ENCODE measurements at places on chromosomes 1 and 21.

GRCh38 chr1:219498666-219499065 lies 114.2 kb downstream of the ZC3H11B start:
- DNase-seq, result peak; percentile 87

DNA sequence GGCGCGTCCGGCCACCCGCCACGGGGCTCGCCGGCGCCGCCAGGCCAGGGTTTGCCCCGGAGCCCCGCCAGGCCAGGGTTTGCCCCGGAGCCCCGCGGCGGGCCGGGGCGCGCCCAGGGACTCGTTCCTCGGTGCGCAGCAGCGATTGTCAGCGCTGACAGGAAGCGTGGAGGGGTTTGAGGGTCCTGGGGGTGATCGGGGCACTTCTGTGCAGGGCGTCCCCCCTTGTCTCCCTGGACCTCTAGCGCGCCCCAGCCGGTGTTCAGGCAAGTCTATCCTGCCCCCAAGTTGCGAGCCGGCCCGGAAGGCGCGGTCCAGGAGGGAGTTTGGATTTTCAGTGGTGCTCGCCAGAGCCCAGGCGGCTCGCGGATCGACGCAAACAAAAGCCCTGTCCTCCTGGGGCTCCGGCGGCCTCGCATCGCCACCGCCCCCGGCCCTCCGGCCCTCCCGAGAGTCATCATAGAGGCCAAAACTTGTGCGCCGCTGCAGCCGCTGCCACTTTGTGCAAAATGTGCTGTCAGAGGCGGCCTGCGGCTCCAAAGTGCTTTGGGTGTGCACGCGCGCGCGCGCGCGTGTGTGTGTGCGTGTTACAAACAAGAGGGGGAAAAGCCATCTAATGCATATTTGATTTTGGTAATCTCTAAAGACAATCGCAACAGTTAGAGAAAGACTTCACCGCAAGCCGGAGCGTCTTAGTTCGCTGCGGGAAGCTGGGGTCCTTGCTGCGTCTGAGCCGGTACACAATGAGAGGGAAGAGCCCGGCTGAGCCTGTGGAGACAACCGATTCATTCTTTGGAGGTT lies 1.0 kb downstream of the ROR1 start:
- peak; percentile 65 for DNase-seq

DNA sequence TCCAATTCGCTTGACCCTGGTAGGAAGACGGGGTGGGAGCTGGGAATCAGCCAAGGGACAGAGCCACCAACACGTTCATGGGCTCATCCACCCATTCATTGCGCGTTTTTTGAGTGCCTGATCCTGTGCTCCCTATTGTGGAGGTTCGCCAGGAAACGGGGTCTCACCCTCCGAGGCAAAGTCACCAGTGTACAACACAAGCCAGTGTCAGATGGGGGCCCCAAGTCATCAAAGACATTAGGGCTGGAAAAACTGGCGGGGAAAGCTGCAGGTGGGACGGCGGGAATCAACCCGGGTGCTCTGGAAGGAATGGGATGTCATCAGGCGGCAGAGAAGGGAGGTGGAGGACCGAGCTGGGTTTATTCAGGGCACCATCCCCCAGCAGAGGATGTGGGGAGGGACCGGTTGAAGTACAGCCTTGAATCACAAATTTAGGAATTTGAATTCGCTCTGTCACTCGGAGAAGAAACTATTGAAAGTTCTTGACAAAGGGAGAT lies 667 bp upstream of the NID1 start:
- peak; percentile 27 for DNase-seq

DNA sequence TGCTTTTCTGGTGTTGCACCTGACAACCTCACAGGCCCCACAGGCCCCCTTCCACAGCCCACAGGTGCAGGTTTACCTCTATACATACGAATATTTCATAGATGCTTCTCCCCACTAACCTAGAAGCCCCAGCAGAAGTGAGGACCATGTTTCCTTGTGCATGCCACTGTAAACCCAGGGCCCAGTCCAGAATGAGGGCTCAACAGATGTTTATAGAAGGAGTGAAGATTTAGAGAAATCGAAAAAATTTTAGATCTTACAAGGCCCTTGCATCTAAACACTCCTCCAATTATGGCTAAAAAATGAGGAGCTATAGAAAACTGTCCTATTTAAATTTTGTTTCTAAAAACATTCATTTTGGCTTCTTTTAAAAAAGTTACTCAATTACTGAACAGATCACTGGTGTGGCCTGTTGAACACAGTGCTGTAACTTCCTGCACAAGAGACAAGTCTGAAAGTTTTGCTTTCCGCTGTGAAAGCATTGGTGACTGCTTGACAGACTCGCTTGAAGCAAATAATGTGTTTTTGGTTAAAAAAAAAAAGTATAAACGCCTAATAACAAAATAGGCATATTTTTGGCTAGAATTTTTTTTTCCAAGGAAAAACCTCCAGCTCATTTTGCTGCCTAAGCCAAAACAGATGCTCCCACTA lies 1.2 kb downstream of the ABCB10 start:
- no peak for DNase-seq

- no peak for DNase-seq
Observed at GRCh38 chr1:58695206-58695605, 4.7 kb downstream of the MYSM1 start.

GRCh38 chr1:157542676-157543075 lies 9.6 kb downstream of the FCRL5 start:
- DNase-seq, result no peak

DNA sequence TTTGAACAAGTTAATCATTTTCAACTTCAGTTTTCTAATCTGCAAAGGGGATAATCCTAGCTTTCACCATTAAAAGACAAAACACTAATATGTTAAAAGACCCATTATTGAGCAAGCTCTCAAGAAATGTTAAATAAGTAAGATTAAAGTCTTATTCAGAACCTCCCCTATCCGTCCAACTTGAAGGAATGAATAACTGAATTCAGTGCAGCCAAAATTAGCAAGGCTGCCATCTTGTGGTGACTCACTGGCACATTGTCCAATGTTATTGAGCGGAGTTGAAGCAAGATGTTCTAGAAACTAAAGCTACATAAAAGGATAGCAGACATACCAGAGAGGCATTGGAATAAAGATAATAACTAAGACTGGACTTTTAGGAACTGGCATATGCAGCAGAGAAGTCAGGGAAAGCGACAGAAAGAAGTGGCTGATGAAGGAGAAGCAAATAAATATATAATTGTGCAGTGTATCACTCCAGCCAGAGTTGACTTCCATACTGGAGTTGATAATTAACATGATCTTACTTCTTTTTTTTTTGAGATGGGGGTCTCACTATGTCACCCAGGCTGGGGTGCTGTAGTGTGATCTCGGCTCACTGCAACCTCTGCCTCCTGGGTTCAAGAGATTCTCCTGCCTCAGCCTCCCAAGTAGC lies 8.2 kb upstream of the CAP1 start:
- DNase-seq, result peak; percentile 61

DNA sequence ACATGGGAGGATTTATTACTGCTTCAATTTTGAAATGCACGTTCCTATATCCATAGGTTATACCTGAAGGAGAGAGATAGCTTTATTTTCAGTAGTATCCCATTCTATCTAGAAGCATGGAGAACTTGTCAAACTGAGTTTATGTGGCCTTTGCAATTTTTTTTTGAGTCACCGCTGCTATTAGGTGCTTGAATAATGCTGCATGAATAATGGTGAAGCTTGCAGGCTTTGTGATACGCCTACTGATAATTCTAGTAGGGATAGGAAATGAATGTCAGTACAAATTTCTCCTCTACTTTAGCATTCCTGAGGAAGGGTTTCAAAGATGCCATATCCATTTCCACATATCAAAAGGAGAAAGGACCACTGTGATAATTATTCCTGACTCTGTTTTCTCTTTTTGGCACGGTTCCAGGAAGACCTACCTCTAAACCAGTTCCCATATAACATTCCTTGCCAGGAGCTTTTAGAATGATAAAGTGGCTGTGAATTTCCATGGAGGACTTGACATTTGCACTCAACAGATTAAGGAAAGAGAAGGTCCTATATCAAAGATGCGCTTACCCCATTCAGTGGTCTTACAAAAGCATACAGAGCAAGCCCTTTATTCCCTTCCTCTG lies 83.5 kb downstream of the SPATA46 start:
- no peak for DNase-seq

DNA sequence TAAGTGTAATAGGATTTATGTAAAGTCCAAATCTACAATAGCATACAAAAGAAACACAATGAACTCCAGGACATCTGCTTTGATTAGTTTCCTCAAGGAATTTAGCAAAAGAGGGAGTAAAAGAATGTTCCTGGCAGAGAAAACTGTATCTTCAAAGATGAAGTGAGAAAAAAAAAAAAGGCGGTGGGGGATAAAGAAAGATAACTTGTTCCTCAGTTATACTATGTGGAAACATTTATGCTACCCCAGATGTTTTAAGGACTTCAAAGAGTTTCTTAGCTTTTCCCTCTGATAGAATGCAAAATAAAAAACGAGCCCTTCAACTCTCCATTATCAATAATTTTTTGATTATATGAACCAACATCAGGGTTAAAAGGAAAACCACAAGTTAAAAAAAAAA lies 908.9 kb upstream of the ADGRL2 start:
- DNase-seq, result no peak

DNA sequence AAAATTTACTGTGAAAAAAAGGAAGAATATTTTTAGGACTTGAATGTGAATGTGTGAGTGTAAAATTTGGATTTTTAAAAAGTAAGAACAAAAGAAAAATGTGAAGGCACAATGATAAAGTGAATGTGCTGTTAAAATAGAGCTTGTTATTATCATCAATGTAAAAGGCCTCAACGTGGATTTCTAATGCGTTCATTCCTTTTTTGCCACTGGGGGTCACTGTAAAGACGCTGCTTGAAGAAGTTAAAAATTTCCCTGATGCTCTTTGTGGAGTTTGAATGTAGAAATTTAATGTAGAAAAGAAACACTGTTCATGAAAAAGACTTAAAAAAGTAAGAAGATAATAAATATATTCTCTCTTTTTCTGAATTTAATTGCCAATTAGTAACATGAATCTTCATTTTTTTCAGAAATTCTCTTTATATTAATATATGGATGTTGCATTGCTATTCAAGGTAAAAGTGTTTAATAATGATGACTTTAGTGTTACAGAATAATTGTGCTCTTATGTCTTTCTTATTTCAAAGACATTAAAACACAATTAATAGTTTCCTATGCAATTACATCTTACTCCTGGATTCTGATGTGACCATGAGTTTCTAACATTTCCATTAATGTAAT lies 161.5 kb downstream of the DNM3 start:
- DNase-seq, result peak; percentile 79

GRCh38 chr1:7733276-7733675 lies 37.8 kb upstream of the VAMP3 start:
- DNase-seq, result no peak

DNA sequence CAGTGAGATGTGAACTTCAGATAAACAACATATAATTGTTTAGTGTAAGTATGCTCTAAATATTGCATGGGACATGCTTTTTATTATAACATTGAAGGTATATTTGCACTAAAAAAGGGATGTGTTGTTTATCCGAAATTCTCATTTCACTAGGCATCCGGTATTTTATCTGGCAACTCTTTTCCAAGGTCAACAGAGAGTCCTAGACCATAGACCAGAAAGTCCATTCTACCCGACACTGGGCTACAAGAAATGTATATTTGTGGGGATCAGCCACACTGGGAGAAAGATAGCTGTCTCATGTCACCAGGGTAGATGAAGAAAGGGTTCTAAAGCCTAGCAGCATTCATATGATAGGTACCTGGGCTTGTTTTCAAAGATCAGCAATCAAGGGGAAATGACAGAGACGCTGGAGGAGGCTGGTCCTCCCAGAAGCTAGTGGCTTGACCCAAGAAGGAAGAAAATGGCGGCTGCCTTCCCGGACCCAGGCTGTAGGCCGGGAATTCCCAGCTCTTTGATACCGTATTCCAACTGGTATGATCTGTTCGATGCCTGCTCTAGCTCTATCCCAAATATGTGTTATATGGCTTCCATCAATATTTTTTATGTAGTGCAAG lies 161.1 kb upstream of the IRF2BP2 start:
- DNase-seq, result no peak
